ENCODE measurements at places on chromosomes 11 and 22.

DNA sequence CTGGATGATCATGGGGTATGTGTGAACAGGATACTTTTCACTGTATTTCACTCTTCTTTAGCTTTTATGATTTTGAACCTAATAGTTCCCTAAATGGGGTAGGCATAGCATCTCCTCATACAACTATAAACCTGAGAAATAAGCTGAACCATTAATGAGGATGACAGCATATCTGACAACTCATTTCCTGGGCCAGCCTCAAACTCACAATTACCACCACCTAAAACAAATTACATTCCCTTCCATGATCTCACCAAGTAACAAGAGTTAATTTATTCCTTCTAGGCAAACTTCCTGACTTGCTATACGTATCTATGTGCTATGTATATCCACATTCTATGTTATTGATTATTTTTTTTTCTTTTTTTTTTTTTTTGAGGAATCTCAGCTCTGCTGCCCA is 23.0 kb downstream of the SIK3 start:
- peak; percentile 74 for DNase-seq

DNA sequence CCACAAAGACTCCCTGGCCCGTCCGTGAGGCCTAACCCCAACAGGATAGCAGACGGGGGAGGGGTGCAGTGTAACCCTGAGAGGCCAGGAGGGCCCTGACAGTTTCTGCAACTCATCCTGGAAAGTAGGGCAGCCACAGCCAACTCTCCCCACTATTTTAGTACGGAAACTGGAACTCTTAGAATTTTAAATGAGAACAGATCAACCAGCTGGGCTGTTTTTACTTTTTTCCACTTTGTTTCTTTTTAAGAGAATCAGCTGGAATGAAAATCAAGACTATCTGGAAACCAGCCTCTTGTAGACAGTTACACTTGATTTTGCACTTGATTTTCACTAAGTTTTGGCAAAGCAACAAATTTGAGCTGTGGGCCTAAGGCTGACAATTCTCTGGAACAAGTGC is 42.7 kb upstream of the NRIP3 start:
- no peak for DNase-seq

DNA sequence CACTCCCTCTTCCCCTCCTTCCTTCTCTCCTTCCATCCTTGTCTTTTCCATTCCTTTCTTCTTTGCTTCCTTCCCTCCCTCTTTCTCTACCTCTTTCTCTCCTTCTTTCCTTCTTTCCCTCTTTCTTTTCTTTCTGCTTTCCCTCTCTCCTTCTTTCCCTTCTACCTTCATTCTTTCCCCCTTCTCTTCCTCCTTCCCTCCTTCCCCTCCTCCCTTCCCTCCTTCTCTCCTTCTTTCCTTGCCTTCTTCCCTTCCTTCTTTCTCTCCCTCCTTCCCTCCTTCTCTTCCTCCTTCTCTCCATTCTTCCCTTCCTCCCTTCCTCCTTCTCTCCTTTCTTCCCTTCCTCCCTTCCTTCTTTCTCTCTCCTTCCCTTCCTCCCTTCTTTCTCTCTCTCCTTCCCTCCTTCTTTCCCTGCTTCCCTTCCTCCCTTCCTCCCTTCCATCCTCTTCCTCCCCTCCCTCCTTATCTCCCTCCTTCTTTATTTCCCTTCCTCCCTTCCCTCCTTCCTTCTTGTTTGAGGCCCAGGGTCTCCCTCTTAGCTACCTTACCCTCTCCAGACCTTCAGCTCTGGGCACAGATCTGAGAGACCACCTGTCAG is 77.0 kb downstream of the BUD13 start:
- no peak for DNase-seq

- DNase-seq = no peak
Observed at GRCh38 chr11:41895081-41895480, 435.6 kb upstream of the LRRC4C start.

DNA sequence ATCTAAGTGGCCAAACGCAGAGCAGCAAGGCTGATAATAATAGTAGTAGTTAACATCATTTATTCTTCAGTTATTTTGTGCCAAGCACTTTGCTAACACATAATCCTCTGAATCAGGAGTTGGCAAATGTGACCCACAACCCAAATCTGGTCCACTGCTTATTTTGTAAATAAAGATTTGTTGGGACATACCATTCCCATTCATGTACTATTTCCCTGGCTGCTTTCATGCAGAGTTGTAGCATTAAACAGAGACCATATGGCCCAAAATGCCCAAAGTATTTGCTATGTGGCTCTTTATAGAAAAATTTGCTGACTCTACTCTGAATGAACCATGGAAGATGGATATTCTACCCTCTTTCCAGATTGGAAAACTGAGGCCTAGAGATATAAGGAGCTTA is 50.3 kb downstream of the COMMD9 start:
- DNase-seq = no peak

DNA sequence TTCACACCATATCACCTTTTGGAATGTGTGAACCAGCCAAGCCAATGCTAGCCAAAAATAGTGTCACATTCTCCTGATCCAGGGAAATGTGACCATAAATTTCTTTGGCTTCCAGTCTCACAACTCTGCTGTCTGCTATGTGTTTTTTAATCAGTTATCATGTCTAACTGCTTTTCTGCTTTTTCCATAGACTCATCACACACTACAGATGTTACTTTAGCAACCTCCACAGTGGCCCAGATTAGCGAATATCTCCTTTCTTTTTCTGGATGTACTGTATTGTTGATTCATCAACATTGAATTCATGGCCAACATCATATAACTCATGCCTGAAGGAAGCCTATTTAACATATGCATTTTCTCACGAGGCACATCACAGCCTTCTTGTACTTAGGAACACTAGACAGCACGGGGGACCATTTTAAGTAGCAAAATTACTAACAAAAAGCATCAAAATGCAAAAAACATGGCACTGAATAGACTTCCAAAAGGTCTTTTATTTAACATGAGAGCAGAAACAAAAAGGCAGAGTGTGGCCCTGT is 73.1 kb upstream of the POU2AF2 start:
- no peak for DNase-seq

DNA sequence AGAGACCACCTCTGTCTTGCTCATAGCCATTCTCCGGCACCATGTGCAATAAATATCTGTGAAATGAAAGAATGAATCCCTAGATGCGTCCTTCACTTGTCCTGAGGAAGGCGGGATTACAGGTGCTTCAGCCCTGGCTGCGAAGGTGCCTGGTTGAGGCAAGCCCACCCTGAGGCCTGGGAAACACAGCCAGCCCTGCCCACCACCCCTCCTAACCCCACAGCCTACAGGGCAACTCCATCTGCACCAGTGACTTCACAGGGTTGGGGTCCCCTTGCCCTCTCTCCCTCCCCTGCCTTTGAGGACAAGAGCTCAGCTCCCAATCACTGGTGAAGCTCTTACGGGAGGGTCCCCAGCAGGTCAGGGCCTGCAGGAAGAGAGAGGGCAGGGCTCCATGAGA is 17.5 kb upstream of the SCGB1A1 start:
- DNase-seq = no peak

DNA sequence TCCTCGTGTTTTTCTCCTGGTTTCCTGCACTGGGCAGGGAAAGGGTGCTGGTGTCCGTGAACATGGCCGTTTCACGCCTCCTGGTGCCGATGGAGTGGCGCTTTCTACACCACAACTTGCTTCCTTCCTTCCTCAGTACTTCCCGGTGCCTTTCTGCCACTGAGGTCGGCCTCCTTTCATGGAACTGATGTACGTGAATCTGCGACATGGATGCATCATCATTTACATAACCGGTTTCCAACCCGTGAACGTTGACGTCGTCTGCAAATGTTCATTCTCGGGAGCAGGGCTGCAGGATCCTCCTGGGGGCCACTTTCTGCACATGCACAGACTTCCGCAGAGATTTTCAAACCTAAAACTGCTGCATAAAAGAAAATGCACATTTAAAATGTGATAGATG is 474.4 kb downstream of the BRD1 start:
- no peak for DNase-seq

GRCh38 chr22:33747576-33748180 is 172.6 kb downstream of the LARGE1 start:
- DNase-seq = no peak

- DNase-seq = peak; percentile 19
Observed at GRCh38 chr11:16456366-16456765, 100.0 kb upstream of the SOX6 start.

DNA sequence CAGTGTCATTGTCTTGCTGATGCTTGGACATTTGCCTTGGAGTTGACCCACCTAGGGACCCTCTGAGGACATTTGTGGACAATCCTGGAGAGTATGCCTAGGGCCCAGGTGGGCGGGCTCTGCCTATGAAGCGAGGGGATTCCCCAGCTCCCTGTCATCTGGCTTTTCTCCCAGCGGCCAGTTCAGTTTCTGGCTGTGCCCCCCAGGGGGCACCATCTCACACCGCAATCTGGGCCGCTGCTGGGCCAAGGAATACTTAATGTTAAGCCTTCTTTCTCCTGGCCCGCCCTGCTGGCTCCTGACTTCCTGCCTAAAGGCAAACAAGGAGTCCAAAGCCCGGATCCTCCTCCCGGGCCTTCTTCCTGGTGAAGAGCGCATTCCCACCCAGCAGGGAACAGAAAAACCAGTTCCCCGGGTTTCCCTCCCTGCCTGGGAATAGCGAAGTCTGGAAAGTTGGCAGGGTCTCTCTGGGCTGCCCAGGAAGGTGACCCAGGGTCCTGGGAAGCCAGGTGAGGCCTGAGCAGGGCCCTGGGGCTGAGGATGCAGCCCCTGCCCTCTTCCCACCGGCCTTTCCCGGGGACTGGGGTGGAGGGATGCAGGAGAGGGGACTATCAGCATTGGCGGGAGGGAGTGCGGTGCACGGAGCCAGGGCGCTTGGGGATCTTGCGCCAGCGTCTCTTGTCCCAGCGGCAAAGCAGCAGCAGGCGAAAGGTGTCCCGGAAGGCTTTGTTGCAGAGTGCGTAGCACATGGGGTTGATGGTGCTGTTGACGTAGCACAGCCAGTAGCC is 11.9 kb downstream of the CHRM1 start:
- DNase-seq = peak; percentile 74

- no peak for DNase-seq
Observed at GRCh38 chr22:24207264-24208011, 26.2 kb downstream of the SUSD2 start.

GRCh38 chr11:110297726-110298300 is 1.4 kb upstream of the RDX start:
- DNase-seq = peak; percentile 52

DNA sequence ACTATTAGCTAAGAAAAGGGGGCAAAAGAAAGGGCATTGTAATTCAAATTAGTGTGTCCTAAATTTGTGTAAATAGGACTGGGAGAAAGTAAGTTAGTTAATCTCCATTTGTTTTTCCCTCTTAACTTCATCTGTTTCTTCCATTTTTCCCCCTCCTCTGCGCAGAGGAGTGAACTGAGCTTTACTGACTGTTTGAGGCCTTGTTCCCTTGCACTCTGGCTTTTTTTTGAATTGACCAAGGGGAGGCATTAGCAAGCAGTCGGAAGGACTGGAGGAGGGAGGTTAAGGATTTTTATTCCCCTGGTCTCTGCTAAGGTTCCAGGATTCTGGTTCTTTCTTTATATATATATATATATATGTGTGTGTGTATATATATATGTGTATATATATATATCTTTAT is 15.2 kb upstream of the FANCF start:
- no peak for DNase-seq

DNA sequence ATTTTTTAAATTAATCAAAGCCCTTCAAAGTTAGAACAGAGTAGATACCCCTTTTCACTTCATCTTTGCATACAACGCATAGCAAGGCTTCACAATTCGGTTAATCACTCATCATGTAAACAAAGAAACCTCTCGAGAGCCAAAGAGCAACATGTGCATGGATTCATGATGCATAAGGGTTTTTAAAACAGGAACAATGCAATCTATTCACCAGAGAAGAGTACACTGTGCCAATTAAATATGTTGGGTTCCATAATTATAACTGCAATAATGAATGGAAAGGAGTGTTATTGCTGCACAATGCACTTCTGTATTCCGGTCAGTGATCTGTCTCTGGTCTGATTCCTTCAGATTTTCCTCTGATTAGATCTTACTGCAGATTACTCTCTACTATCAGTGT is 45.3 kb downstream of the CADM1 start:
- no peak for DNase-seq

GRCh38 chr22:23282089-23282501 is 101.8 kb downstream of the BCR start:
- DNase-seq = peak; percentile 8

DNA sequence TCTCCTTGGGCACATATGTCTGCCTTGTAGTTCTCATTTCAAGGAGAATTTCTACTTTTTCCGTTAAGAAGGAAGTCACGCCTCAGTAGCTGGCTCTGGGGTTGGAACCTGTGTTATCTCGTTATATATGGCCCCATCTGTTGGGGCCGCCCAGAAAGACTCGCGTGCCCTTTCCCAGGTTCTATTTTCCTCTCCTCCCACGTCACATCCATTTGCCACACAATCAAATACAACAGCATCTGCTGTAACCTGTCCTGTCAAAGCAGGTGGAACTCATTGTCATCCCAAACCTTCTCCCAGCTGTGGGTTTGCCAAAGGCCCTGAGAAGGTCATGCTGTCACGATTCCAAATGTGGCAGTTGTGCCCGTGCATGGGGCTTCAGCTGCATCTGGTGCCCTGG is 213.1 kb upstream of the ZBED5 start:
- DNase-seq = no peak

DNA sequence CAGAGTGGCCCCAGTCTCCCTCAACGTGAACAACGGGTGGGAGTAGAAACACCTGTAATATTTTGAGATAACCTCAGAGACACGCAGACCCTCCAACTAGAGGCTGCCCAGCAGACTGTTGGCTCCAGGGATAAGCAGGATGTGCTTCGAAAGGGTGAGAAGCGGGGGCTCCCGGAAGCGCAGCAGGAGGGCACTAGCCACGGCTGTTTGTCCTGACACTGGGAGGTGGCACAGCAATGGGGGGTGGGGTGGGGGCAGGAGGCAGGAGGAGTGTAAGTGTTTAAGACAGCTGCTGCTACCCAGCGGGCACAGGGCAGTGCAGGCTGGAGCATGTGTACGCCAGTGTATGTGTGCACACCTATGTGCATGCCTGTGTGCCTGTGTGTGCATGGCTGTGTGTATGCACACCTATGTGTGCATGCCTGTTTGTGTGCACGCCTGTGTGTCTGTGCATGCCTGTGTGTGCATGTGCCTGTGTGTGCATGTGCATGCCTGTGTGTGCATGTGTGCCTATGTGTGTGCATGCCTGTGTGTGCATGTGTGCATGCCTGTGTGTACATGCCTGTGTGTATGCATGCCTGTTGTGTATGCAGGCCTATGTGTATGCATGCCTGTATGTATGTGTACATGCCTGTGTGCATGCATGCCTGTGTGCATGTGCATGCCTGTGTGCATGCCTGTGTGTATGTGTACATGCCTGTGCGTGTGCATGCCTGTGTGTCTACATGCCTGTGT is 154.7 kb downstream of the SHANK2 start:
- DNase-seq = no peak

GRCh38 chr11:101582989-101583250 is 887 bp downstream of the TRPC6 start:
- DNase-seq = no peak

- DNase-seq = peak; percentile 44
Observed at GRCh38 chr11:117876341-117877119, at the start of gene FXYD6. Gene FXYD6 (minus strand): TSS chr11:117876658. CDS start chr11:117842776, 33,882 bp downstream.

DNA sequence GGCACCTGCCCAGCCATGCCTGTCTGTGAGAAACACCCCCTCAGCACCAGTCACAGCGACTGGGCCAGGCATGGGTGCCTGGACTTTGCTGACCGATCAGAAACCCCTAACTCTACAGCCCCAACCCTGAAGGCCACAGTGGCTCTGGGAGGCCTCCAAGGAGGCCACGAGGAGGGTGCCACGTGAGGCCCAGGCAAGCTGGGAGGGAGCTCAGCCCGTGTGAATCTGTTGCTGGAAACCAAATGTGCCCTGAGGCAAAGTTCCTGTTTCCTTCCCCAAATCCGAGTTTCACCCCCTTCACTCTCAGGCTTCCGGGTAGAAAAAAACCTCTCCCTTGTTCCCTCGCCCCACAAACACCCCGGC is 1.3 kb downstream of the UNC93B1 start:
- no peak for DNase-seq

All from fibroblast of skin of right biceps (primary cell).